ENCODE measurements at places on chromosomes 11 and 22.
A peak's percentile ranks its signal among the peaks of the same experiment; 100 is the strongest.

DNA sequence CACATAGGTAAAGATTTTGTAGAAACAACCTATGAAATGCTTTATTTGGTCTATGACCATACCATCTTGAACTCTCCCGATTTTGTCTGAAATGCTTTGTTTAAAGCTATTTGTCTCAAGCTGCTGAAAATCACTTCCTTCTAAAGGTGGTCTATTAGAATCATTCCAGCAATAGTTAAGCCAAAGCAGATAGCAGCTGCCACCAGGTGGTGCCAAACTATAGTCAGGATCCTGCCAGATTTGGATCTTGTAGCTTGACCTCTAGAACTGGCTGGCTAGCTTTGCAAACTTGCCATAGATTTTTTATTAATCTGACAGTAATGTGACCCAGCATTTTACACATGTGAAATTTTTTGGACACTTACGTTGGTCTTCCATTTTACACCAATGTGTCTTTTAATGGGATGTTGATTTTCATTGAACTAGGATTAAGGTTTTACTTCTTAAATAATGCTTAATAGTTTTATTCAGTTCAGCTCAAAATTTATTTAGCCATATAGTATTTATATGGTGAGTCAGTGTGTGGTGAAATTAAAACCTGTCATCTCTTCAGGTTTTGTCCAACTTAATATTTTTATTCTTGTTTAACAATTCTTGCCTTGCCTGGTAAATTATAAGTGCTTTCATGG, 19.7 kb downstream of the CTR9 start:
- peak; percentile 67 for DNase-seq

GRCh38 chr11:65274735-65275682, 13.2 kb downstream of the POLA2 start:
- peak; percentile 95 for DNase-seq

GRCh38 chr11:46521961-46522681, 71.7 kb downstream of the AMBRA1 start:
- no peak for DNase-seq

DNA sequence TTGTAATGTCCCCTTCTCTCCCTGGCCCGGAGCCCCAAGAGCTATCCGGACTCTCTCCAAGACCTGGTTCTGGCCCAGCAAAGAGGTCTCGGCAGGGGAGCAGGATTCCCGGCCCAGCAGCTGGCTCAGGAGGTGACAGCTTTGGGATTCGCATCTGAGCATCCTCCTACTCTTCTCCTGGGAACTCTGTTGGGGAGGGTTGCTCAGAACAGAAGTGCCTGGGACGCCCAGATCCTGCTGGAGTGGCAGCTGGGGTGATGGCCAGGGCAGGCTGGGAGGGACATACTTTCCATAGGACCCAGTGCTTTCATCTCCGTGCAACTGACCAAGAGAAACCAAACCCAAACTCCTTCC, 83.6 kb upstream of the PRODH start:
- DNase-seq, result no peak

DNA sequence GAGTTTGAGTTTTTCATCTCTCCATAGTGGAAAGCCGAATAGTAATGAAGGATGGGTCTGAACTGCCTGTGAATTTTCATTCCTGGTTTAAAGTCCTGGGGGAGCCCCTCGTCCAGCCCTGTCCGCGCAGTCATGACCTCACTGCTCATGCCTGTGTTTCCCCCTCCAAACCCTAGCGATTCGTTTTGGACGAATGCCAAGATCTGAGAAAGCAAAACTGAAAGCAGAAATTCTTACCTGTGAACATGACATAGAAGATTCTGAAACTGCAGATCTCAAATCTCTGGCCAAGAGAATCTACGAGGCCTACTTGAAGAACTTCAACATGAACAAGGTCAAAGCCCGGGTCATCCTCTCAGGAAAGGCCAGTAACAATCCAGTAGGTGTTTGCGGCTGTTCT, 30.5 kb downstream of the CDPF1 start:
- DNase-seq, result peak; percentile 3

- DNase-seq, result no peak
Observed at GRCh38 chr11:74437441-74438042, 29.8 kb downstream of the KCNE3 start.

DNA sequence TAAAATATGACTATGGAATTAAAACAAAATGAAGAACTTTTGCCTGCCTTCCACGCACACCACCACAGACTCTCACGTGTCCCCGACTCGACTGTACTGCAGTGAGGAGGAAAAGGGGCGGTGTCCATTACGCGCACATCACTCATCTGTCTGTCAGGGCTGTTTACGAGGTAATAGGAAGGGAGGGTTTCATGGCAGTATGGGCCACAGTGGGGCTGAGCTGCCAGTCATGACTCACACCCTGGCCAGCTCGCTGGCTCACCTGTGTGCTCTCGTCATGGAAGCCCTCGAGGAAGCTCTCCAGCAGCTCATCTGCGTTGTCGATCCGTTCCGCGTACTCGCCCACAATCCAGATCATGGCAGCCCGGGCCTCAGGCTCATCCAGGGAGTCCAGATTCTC, 33.5 kb upstream of the RASL10A start:
- no peak for DNase-seq

GRCh38 chr11:107648242-107648641, 57.3 kb downstream of the ELMOD1 start:
- no peak for DNase-seq
